ENCODE measurements at places on chromosomes 1 and 21. TPM values are rescaled to one million over a fixed set of nuclear protein-coding genes. Genes with fewer than 3 reads are reported as not detected.

GRCh38 chr1:186042230-186042629, 308.0 kb downstream of the HMCN1 start:
- no peak for DNase-seq

DNA sequence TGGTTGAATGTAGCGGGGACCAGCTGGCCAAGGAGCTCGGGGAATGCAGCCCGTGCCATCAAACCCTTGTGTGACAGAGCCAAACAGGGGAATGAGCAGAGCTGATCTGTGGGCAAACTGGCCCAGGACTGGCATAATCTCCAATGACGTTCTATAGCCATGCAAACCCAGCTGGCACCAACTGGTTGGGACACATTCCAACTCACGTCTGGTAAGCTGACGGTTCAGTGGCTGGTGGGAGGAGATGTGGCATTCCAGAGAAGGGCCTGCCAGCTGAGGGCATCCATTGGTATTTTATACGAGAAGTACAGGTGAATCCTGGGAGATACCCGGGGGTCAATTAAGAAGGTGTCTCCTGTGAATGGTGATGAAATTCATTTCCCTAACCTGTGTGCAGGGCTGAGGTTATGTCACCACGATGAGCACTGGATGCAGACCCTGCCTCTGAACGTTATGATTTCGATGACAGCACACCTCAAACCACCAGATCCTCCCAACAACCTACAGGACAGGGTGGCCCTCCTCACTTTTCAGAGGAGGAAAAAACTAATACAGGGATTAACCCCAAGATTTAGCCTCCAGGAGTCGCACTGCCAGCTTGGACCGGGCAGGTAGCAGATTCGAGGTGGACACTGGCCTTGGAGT, 39.0 kb upstream of the RUNX3 start:
- DNase-seq, result peak; percentile 42

DNA sequence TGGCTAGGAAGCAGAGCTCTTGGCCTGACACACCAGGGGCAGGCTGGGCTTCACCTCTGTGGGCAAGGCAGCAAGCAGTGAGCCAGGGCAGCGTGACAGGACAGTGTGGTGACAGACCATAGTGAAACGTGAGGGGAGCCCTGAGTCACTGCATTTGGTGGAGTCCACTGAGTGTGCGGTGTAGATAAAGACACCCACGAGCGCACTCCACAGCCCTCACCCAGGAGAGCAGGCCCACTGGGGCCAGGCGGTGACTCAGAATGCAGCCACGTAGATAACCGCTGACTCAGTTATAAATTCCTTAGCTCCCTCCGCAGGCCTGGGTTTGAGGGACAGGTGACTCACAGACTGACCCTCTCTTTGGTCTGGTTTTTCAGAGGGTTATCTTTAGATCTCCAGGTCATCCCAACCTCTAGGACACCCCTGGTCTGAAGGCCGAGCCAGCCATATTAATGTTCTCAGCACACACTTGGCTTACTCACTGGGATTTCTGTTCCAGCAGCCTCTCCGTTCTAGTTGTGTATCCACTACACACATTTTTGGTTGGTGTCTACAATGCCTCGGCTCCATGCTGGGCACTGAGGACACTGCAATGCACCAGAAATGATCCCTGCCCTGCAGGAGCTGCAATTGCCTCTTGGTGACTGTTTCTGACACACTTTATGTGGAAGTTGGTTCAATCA, 90.2 kb upstream of the TSPAN2 start:
- no peak for DNase-seq

Gene CHRM3
- 1.8 TPM for total RNA-seq

DNA sequence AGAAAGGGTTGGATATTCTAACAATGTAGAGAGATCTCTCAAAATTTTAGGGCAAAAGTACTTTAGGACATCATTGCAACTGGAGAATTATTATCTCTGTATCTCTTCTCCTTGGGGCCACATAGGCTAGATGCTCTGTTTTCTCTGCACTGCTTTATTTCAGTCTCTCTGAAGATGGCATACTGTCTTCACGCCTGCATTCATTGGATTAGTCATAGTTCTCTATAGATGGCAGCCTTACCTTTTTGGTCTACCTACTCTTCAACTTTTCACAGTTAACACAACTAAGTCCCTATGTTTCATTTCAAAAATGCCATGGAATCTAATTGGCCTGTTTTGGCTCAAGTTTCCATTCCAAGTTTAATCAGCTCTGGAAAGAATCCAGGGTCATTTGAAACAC, 1623.3 kb upstream of the B3GALT2 start:
- no peak for DNase-seq

Gene OR2G6
- not detected for total RNA-seq

DNA sequence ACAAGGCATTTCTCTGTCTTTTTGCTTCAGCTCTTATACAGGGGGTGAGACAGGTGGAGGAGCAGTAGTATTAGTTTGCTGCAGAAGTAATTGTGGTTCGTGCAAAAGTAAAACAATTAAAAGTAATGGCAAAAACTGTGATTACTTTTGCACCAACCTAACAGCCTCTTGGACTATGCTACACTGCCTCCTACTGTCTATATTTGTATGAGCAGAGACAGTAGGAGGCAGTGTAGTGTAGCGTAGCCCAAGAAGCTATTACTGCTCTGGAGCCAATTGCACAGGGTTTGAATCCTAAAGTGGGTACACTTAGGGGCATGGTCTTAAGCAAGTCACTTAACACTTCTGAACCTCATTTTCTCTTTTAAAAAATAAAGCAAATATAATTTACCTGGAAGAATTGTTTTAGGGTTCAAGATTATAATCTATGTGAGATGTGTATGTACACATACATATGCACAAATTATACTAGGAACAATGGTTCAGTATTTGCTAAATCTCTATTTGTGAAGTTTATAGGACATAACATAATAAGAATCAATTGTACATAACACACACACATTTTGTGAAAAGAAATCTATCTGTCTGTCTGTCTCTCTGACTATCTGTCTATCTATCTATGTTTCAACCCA, 103.8 kb downstream of the BRINP3 start:
- DNase-seq, result no peak

GRCh38 chr1:200048244-200048643, 20.7 kb downstream of the NR5A2 start:
- no peak for DNase-seq

DNA sequence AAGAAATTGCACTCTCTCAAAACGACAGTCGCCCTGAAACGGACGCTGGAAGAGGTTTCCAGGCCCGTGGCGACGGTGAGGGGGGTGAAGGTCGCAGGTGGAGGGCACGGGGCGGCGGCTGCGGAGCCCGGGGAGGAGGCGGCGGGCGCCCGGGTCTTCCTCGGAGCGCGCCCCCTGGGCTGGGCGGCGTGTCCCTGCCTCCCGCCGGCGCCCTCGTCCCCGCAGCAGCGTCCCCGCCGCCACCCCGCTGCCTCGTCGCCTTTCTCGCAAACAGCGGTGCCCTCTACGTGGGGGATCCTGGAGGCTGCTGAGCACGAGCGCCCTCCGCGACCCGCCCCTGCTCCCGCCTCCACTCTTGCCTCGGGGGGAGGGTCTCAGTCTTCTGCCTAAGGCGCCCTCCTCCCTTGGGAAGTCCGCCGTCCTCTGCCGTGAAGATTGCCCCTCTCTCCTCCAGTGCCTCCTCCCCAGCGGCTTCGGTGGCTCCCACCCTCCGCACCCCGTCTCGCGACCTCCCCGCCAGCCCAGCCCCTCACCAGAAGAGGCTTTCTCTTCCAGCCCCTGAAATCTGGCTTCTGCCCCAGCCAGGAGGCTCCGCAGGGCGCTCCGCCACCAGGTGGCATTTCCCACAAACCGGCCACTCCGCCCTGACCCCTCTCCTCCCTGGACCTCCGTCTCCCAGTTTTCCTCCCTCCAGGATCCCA, 227.4 kb downstream of the SDCCAG8 start:
- no peak for DNase-seq

- no peak for DNase-seq
Measured at GRCh38 chr1:12643079-12643478, 806 bp upstream of the AADACL4 start.

Gene AKR7A3
- total RNA-seq, result 0.67 TPM

DNA sequence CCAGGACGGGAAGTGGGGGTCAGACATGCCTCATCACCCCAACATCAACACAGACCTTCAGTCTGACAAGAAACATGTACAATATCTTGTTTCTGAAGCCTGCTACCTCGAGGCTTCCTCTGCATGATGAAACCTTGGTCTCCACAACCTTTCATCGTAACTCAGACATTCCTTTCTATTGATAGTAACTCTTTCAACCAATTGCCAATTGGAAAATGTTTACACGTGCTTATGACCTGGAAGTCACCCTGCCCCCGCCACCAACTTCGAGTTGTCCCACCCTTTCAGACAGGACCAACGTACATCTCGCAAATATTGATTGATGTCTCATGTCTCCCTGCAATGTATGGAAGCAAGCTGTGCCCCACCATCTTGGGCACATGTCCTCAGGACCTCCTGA, 159.5 kb downstream of the ETS2 start:
- DNase-seq, result peak; percentile 10

- no peak for DNase-seq
Measured at GRCh38 chr1:214199585-214199984, 81.4 kb upstream of the SMYD2 start.

- DNase-seq, result no peak
Measured at GRCh38 chr1:227753999-227754711, 18.9 kb downstream of the SNAP47 start.

Gene UTP25
- 19.1 TPM for total RNA-seq

DNA sequence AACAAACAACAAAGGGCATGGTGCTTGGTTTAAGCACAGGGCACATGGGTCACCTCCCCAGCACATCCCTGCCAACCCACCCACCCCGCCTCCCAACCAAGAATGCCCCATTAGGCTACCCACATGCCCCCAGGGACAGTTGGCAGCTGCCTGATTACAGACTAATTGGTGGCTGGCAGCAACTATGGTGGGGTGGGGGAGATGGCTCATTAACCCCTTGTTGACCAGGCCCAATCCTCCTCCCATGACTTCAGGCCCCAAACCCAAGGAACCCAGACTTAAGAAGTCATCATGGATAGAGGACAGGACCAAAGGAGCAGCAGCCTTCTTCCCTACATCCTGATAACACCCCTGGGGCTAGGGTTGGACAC, 1.3 kb downstream of the RIMS3 start:
- peak; percentile 50 for DNase-seq

- no peak for DNase-seq
Measured at GRCh38 chr1:186798960-186799688, 29.6 kb upstream of the PLA2G4A start.

All from posterior vena cava (tissue), 2 donors.